ENCODE measurements at places on chromosomes 2 and 18.

- no peak for DNase-seq
Measured at GRCh38 chr2:44786045-44786816, 155.3 kb upstream of the SIX3 start.

DNA sequence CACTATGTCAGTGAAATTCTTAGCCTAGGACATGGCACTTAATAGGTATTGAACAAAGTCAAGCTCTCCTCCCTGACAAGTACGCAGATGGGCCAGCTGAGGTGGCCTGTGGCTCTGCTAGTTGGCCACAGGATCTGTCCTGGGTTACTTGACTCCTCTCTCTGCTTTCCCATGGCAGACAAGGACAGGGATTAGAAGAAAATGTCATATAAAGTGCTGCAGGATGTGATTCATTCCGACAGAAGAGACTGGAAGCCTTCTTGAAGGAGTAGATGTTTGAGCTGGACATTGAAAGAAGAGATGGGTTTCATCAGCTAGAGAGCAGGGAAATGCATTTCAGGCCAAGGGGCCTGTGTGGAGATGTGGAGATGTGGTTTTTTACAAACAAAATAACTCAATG, 46.7 kb downstream of the SMAD7 start:
- no peak for DNase-seq

GRCh38 chr18:68283834-68284233, 431.1 kb downstream of the TMX3 start:
- DNase-seq = no peak

- no peak for DNase-seq
Measured at GRCh38 chr2:43462866-43463641, 132.8 kb downstream of the THADA start.

GRCh38 chr2:145203891-145204290, 684.0 kb upstream of the ZEB2 start:
- no peak for DNase-seq

GRCh38 chr2:145383961-145384360, 864.0 kb upstream of the ZEB2 start:
- no peak for DNase-seq

DNA sequence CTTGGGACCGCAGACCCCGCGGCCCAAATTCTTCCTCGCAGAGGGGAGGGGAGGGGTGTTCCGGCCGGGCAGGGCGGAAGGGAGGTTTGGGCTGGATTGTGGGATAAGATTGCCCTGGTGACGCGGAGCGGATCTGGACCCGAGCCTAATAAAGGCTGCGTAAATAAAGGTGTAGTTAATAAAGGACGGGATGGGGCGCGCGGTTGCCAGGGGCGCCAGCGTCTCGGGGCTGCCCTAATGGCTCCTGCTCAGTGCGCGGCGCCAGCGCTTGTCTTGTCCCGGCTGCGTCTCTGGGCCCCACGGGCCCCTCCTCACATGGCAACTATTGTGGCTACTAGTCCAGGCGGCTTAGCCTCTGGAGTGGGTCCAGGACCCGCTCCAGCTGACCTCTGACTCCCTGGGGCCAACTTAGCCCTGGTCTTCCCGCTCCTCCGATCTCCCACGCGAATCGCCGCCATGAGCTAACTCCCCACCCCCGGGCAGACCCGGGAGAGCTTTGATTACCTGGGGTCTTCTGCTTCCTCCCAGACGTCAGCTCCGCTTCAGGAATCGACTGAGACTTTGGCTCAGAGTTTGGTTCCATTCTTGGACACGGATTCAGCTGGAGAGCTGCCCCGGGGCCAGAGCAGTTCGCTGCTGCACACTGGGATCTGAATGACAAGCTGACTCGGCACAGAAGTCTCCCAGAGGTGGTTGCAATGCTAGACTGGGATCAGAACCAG, 36.5 kb downstream of the SLC25A52 start:
- peak; percentile 9 for DNase-seq

DNA sequence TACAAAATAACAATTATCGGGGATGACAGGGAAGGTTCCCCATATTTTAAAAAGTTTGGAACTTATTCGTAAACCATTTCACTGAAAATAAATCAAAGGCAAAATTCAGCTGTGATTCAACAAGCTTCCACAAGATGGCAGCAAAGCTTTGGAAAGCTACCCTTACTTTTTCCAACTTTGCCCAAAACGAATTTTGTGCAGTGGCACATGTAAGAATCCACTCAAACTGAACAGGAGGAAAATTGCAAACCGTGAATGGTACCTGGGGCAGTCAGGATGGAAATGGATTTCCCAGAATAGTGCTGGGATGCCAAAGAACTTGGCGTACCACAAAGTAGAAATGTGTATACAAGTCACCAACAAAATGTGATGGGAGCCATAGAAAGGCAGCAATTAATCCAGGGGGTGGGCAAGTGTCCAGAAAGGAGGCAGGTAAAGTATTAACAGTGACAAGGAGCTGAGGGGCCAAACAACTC, 10.7 kb downstream of the RPL31 start:
- DNase-seq = no peak

GRCh38 chr2:113799375-113799774, 42.9 kb upstream of the SLC35F5 start:
- no peak for DNase-seq

GRCh38 chr2:59076079-59076619, 835.0 kb upstream of the FANCL start:
- no peak for DNase-seq

- DNase-seq = no peak
Measured at GRCh38 chr2:16395601-16396000, 270.0 kb downstream of the CYRIA start.

DNA sequence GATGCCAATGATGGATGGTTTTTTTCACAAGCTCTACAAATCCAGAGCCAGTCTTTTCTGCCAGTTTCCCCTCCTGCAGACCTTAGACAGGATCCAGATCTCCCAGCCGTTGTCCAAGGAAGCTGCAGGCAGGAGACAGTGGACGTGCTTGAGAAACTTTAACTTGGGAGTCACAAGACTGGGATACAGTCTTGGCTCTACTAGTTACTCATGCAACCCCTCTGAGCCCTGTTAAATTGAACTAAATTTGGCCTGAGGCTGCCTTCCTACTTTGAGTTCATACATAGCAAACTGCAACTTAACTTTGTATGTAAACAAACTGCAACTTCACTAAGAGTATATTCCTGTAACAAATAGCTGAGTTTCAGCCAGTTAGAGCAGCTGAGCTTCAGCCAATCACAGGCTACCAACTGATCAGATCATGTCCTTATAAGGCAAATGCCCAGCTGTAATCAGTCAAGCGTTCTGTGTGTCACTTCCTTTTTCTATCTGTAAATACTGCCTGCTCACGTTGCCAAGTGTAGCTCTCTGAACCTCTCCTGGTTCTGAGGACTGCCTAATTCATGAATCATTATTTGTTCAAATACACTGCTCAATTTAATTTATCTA, 140.9 kb downstream of the CAPN13 start:
- peak; percentile 91 for DNase-seq

GRCh38 chr18:61435064-61435652, 101.9 kb downstream of the CDH20 start:
- DNase-seq = no peak

GRCh38 chr2:176075481-176075880, 8.3 kb downstream of the EVX2 start:
- no peak for DNase-seq

- no peak for DNase-seq
Measured at GRCh38 chr2:38697116-38697840, 31.4 kb downstream of the GALM start.

DNA sequence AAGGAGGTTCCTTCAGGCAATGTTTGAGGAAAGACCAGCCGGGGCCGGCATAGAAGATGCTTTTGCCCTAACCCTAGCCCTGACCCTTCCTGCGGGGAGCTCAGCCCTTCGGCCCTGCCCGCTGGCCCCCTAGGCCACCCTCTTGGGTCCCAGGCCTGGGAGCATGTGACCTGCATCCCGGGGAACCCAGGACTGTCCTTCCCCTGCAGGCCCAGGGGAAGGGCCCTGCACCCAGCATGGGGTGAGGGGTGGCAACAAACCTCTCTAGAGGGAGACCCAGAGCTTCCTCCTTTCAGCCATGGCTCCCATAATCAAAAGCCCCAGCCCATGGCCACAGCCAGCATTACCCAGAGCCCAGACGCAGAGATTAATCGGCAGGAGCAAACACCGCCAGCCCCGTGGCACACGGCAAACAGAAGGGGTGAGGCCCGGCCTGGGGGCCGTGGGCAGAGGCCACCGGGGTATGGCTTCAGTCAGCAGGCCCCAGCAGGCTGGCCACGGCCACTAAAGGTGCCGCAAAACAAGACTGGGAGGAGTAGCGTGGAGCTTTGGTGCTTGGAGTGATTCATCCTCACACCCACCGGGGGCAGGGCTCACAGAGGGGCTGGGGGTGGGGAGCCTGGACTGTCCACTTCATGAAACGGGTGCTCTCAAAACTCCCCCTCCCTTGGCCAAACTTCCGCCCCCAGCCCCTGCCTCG, 61.6 kb upstream of the HPCAL1 start:
- DNase-seq = no peak

GRCh38 chr2:75505012-75505411, 55.7 kb downstream of the EVA1A start:
- DNase-seq = no peak

GRCh38 chr18:35581898-35582641, 530 bp downstream of the GALNT1 start:
- peak; percentile 19 for DNase-seq

- no peak for DNase-seq
Measured at GRCh38 chr2:147980940-147981528, 39.5 kb downstream of the ORC4 start.

- DNase-seq = no peak
Measured at GRCh38 chr2:37639631-37640030, 31.8 kb downstream of the CDC42EP3 start.

DNA sequence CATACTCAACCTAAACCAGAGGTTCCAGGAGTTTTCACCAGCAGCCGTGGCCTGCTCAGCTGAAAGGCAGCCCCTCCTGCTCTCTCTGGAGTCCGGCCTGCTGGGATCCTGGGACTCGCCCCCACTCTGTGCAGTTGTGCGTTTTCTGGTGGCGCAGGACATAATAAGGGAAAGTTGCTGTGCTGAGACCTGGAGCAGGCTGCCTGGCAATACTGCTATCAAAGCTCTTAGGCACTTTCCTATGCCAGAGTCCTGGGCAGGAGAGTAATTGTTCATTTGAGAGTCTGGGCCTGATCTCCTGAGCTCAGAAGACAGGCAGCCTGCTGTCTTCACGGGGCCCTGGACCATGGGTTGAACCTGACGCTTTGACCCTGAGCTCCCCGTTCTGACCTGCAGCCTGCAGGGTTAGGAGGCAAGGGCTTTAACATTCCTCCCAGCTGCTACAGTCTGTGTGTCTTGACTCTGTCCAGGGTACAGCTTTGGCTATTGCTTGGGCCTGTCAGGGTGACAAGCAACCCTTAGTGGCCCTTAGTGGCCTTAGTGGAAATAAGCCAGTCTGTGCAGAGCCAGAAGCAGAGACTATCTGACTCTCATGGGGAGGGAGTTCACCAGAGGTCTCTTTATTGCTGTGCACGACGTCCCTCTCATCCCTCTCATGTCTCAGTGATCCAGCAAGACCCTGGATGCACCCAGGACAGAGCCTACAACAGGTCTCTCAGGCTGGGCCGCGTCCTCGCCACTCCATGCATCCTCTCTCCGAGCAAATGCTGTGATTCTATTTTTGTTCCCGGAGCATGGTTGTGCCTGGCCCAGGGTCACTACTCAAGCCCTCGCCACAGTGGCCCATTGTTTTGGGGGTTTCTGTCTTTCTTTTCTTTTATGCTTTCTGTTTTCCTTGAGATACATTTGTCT, 60.6 kb downstream of the ACKR3 start:
- DNase-seq = no peak

- DNase-seq = no peak
Measured at GRCh38 chr2:150373374-150373773, 114.1 kb downstream of the RND3 start.

GRCh38 chr2:37084797-37085196, 479 bp downstream of the GPATCH11 start:
- no peak for DNase-seq

DNA sequence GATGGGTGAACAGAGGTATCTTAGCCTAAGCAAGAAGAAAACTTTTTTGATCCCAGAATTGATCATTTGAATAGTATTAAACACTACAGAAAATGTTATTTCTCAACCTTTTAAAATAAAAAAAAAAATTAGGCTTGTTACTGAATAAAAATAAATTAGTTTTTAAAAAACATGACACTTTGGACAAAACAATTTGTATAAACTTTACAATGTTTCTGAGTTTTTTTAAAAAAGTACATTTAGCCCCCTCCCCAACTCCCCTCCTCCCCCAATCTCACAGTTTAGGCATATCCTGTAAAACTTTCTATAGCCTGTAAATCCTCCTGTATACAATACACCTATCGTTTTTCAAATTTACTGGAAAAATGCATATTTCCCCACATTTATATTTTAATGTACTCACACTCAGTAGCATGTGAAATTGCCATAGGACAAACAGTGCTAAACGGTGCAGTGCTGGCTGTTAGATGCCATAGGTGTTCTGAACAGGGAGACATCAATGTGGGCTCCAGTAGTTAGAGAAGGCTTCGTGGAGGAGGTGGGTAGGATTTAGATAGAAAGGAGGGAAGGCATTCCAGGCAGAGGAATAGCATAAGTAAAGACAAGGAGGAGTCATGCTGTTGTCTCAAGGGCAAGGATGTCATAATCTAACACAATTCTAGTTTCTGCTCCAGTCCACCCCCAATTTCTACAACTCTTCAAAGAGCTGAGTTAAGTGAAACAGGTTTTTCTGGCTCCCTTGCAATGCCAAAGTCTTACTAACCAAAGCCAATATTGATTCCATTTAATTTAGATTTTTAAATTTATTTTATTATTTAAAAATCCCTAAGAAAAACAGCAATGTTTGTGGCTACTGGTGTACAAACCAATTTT, 50.9 kb downstream of the SP3 start:
- no peak for DNase-seq

- DNase-seq = peak; percentile 52
Measured at GRCh38 chr2:69100220-69100723, 87.3 kb downstream of the ANTXR1 start.

DNA sequence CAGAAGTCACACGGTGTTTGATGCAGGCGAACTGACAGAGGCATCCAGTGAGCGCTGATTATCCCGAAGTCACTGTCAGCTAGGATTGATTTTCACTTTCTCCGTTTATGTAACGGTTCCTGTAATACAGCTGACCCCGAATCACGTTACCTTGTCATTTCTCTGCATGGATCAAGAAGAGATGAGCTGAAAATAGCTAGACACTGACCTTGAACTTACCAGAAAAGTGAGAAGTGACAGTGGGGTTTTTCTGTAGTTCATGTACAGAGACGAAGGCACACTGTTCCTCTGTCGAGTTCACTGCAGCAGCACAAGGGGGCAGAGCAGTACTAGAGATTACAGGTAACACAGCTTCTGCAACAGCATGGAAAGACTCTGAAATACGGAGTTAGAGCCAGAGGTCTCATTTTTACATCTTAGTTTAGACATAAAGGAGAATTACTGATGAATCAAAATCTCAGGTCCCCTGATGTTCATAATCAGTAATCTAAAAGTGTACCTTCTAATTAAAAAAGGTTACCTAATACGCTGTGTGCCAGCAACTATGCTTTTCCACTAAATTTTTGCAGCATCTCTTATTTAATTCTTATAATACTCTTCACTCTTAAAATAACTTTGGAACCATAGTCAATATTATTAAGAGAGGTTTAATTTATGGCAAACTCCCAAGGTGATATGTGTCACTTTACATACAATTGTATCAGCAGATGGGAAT, 33.1 kb downstream of the ARHGAP15 start:
- peak; percentile 15 for DNase-seq

All from MG63 (cell line).